Activated naive CD4-positive, alpha-beta T cell treated with anti-CD3 and anti-CD28 coated beads, Interleukin-2, amount 50 U/mL, for 16 hours (primary cell): ENCODE measurements at places on chromosomes 3 and 15.
A peak's percentile ranks its signal among the peaks of the same experiment; 100 is the strongest.

GRCh38 chr15:100275641-100276040 is 66.1 kb downstream of the ADAMTS17 start:
- no peak for DNase-seq

GRCh38 chr15:45662375-45662774 is 27.5 kb downstream of the SQOR start:
- DNase-seq, result no peak

DNA sequence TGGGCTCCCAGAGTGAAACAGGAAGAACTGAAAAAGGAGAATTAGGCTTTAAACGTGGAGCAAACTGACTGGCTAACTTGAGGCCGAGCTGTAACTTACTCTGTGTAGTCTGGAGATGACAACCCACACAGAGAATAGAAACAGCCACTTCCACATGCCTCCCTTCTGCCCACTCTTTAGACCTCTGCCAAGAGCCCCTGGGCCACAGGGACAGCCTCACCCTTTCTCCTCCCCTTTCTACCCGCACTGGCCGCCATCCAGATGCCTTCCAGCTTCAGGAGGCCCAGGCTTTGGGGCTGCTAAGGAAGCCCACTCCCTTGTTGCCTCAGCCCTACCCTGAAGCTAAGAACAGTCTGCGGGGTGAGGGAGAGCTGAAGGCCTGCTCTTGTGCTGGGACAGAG is 6.8 kb downstream of the ARHGAP31 start:
- DNase-seq, result no peak

DNA sequence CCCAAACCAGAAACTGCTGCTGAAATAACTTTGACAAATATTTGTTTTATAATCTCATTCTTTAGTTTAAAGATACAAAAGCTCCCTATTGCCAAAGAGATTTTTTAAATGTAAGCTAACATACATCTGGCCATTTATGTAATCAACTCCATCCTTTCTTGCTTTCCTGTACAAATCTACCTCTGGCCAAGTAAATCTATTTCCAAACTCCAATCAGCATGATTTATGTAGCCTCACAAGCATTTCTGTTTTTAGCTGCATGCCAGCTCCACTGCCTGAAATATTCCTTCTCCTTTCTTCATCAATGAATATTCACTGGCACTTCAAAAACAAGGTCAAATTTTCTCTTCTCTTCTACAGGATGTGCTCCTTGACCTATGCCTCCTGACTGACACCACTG is 80.0 kb downstream of the SHOX2 start:
- no peak for DNase-seq

GRCh38 chr15:35448294-35448693 is 97.7 kb downstream of the DPH6 start:
- DNase-seq, result no peak

- no peak for DNase-seq
Measured at GRCh38 chr3:16468002-16468335, 45.5 kb downstream of the RFTN1 start.

DNA sequence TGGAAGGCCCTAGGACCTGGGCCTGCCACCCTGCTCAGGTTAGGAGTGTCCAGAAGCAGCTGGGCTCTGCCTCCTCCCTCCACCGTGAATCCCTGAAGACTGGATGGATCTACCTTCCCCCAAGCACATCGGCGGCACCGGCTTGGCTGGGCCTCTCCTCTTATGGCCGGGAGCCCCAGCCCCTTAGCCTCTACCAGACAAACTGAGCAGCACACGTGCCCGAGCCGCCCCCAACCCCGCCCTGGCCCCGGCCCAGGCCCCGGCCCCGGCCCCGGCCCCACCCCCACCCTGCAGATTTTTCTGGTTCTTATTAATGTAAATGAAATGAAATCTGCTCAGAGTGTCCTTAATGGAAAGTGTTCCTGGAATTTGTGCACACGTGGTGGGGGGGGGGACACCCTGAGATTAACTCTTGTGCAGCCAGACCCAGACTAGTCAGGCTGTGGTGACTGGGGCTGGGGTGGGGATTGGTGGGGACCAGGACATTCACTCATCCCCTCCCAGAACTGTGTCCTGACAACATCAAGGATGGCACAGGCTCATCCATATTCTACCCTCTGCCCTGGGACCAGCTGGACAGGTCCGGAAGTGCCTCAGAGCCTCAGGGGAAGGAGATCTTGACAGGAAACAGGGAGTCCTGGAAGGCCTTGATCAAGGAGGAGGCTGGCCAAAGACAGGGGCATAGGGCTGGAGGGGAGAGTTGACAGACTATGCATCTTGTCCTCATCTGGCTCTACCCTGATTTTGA is 30.9 kb upstream of the SEMA3F start:
- no peak for DNase-seq

- DNase-seq, result no peak
Measured at GRCh38 chr3:46368569-46368968, 2.2 kb upstream of the CCR5 start.

GRCh38 chr3:105944721-105945120 is 75.9 kb upstream of the CBLB start:
- no peak for DNase-seq

DNA sequence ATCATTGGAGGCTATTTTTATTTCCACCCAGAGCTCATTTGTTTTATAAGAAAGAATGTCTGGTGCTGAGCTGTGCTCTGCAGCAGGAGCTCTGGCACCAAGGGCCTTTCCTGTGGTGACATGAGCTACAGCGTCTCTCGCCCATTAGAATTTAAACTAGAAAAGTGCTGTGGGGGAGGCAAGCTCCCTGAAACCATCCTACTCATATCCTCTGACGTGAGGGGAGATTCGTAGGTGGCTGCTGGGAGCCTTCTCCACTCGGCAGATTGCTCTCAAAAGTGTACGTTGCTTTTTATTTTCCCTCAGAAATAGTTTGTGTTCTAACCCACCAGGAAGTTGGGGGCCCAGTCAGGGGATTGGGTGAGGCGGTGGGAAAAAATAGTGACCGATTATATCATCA is 76.3 kb upstream of the ARHGEF3 start:
- DNase-seq, result peak; percentile 60

DNA sequence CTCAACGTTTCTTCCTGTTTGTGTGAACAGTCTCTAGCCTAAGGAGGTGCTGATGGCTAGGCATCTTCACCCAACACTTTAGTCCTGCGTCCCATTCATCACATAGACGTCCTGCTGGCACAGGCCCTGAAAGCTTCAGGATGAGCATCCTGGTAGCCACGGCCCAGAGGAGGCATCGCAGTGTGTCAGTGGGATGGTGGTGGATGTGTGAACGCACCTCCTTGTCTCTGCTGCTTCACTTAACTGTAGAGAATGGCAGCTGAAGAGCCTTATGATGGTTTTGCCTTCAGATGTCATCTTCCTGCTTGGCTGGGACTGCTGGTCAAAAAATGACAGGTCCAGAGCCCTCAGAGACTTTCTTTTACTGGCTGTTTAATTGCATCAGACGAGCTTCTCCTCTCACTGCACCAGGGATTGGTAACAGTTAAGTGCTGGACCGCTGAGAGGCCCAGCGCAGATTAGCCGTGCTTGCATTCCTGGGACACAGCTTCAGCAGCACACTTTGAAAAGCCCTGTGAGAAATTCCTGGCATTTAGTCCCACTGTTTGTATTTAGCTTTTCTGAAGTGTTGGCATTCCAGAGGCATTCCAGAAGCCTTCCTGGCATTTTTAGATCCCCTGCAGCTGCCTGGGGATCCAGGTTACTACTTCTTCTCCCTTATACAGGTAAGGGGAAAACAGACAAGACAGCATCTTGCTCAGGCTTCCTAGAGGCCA is 132.4 kb upstream of the PLXNA1 start:
- DNase-seq, result no peak

DNA sequence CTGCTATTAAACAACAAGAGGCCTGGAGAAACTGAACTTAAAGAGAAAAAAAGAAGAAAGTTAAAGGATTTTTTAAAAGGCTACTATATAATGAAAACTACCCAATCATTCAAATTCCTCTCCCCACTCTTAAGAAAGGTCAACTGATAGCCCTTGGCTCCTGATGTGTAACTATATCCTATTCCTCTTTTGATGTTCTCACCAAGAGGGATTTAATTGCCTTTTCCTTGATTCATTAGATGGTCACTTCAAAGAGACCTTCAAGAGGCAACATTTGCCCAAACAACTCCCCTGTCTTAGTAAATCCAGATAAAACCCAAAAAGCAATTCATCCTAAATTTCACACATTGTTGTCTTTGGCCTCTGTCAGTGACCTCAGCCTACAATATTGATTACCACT is 86.0 kb downstream of the FMN1 start:
- DNase-seq, result no peak

DNA sequence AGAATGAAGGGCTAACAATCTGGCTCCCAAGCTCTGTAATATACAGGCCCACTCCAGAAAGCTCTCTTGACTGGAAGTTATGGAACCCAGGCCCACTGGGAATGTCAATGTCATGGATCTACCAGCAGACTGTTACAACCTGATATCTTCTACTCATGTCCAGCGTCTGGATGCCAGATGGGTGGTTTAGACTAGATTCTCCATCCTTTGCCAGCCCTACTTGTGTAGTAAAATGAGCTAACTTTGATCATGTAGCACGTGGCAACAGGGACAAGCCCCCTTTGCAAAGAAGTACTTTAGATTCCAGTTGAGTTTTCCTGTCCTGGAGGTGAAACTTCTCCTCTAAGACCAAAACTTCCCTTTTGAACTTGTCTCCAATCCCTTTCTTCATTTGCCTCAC is 55.1 kb downstream of the HEG1 start:
- DNase-seq, result no peak

DNA sequence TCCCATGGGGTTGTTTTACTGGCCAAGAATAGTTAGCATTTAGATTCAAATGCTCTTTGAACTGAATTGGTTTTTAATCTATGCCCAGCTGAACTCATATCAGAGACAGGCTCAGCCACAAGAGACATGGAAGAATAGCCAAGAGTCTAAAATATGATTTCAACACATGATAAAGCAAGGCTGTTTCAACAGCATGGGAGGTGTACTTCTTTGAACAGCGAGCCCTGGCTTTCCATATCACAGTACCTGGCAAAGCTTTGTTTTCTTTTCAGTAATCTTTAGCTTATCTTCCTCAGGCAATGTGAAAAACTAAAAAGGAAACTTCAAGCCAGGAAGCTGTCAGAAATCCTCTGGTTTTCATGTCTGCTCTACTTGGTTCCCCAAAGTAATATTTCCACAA is 413.6 kb upstream of the ADAMTS9 start:
- DNase-seq, result no peak

DNA sequence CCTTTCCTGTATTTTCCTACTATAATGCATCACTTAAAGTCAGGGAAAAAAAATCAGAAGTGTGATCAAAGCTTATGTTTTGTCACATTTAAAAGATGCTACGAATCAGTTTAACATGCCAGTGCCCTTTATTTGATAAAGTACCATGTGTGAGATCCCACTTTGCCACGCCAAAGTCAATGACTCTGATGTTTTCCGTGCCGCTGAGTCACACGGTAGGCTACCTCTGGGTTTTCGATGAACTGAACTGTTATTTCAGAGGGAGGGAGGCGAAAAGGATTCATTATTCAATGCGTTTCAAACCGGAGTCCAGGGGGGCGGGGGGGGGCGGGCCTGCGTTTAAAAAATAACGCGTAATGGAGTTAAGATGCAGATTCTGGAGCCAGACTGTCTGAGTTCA is 203.0 kb downstream of the ABHD5 start:
- no peak for DNase-seq

GRCh38 chr15:59917504-59918157 is 86.5 kb upstream of the FOXB1 start:
- DNase-seq, result peak; percentile 68

DNA sequence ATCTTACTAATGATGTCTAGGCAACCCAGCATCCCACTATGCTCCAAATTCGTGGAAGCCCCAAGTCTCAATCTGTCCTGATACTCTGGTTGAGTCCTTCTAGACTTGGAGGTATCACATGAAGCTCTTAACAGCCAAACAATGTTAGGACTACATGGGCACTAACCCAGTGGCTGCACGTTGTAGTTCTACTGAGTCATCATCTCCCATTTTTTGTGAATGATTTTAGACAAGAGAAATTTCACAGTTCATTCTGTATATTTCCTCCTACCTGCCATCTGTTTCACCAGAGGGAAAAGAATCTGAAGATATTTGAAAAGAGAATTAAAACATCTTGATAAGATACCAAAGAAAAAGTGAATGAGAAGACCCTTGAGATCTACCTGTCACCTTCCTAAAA is 9.8 kb upstream of the WWTR1 start:
- no peak for DNase-seq

- DNase-seq, result no peak
Measured at GRCh38 chr3:48451270-48451669, 4.7 kb downstream of the ATRIP start.

DNA sequence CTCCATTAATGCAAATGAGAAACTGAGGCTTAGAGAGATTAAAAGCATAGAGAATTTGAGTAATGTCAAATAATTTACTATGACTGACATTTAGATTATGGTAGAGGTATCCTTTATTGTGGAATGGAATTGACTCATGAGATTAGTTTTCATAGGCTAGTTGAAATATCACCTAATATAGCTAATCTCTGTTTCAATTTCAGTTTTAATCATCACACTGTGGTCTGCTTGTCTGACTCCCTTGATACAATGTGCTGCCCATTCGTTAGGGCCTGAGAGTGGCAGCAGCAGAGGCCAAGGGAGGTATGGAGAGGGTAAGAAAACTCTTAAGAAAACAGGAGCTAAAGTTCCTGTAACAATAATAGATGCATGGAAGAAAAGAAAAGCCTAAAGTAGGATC is 13.2 kb upstream of the ZBTB20 start:
- DNase-seq, result no peak

- peak; percentile 88 for DNase-seq
Measured at GRCh38 chr3:184335661-184336546, 1.5 kb upstream of the FAM131A start.

DNA sequence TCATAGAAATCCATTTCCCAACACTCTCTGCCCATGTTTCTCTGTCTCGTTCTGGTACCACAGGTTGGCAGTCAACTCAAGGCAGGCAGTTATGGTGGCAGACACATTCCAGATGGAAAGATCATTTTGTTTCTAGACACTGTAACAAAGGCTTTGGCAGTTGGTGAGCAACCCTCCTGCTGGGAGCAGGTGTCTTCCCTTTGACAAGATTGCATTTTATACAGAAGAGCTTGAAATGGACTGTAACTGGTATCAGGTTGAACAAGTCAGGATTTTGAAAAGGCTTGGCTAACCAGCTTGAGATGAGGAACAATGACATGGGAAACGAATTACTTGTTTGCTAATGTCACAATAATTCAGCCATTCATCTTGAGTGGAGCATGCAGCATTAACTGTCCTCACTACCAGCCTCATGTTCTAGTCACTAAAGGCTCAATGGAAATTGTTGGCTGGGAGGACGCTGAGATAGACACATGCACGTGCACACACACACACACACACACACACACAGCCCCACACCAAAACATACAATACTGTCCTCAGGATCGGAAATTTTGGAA is 170.0 kb downstream of the SEMA6D start:
- no peak for DNase-seq

DNA sequence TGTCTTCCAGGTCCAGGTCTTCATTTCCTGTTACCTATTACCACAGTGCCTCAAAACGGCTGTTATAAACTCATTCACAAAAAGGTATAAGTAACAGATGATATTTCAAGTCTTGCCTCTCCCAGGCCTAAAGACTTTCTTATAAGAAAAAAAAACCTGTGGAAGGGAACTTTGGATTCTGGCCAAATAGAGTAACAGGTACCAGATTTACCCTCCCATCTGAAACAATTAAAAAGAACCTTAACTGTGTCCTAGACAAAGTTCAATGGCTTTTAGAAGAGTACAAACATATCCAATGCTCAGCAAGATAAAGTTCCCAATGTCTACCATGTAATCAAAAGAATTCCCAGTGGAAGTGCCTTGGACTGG is 22.6 kb downstream of the BHLHE40 start:
- DNase-seq, result no peak

GRCh38 chr3:53696401-53697172 is 149.6 kb downstream of the CHDH start:
- DNase-seq, result no peak
